ENCODE measurements at places on chromosomes 2 and 18.
A peak's percentile ranks its signal among the peaks of the same experiment; 100 is the strongest.

GRCh38 chr2:25379535-25379934 is 37.8 kb upstream of the DNMT3A start:
- no peak for DNase-seq

DNA sequence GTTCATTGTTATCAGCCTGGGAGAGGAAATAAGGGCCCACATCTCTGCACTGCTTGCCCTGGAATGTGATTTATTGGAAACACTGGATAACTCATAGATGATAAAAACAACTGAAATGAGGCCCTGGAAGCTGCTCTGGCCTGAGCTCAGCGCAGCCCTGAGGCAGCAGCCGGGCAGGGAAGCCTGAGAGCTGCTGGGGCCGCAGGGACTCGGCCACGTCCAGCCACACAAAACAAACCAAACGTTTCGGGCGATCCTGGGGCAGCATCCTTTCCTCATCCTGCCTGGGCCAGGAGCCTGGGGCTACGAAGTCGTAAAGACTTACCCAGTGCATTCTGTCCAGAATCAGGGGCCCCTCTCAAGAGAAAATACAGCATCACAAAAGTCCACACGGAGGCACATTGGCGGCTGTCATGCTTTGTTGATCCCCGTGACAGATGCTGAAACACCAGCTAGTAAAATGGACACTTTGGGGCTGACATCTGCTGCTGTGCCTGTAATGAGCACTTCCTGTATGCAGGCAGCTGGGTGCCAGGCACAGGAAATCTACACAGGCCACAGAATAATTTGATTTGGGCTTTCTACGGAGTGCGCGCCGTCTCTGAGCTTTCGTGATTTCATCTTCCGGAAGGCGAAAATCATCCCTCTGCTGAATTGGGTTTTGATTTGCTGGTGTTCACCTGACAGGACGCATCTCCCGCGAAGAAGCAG is 250.6 kb downstream of the EIPR1 start:
- DNase-seq = no peak

DNA sequence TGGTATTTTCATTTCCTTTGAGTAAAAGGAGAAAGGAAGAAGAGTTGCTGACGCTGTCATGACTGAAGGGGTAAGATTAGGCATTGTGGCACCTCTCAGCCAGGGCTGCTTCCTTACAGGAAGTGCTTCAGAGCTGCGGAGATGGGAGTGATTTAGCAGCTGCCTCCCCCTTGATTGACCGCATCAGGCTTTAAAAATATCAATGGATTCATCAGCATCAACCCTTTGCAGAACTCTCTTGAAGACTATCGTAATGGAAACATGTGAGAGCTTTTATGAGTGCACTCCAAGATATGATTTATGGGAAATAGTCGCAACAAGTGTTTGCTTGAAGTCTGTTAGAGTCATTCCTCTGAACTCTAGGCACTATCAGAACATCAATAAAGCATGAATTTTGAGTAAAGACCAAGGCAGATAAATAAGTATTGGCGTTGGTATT is 141.1 kb downstream of the CSRNP3 start:
- no peak for DNase-seq

GRCh38 chr2:216717491-216717901 is 22.1 kb upstream of the IGFBP5 start:
- DNase-seq = no peak

DNA sequence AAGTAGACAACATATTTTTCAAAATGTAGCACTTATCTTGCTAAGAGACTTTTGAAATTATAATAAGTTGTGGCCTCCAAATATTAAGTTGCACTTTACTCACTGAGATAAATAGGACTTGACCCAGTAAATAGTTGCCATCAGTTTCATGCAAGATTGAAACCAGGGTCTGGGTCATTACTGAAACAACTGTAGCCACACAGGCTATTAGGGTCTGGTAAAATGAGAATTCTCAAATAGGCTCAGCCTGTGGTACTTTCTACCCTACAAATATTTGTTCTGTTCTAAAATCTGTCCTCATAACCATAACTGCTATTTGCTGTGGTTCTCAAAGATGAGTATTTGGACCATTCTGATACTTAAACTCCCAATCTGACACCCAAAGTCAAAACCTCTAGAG is 115.4 kb upstream of the STK17B start:
- no peak for DNase-seq

DNA sequence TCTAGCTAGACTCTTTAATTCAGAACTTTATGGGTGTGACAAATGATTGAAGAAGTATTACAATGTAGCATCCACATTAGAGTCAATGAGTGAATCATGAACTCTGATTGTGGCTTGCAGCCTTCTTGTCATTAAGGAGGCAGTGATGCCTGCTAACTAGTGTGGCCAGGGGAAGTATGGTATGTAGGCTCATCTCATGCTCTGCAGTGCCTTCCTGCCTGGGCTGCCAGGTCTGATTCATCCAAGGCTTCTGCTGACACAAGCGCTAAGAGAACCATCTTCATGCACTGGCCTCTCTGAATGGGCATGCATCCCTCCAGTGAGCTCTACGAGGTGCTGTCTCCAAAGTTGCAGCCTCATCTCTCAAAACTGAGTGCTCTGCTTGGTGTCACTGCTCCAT is 144.3 kb downstream of the MTCL1 start:
- peak; percentile 26 for DNase-seq

DNA sequence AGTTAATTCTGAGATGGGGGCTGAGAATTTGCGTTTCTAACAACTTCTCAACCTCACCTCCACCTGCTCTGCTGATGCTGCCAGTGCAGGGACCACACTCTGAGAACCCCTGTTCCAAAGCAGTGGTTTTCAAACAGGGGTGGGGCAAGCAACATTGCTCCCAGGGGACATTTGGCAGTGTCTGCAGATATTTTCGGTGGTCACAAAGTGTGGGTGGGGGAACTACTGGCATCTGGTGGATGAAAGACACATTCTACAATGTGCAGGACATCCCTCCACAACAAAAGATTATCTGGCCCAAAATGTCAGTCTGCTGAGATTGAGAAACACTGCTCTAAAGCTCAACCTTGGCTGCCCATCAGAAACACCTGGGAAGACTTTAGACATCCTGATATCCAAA is 188.7 kb upstream of the SATB2 start:
- no peak for DNase-seq

DNA sequence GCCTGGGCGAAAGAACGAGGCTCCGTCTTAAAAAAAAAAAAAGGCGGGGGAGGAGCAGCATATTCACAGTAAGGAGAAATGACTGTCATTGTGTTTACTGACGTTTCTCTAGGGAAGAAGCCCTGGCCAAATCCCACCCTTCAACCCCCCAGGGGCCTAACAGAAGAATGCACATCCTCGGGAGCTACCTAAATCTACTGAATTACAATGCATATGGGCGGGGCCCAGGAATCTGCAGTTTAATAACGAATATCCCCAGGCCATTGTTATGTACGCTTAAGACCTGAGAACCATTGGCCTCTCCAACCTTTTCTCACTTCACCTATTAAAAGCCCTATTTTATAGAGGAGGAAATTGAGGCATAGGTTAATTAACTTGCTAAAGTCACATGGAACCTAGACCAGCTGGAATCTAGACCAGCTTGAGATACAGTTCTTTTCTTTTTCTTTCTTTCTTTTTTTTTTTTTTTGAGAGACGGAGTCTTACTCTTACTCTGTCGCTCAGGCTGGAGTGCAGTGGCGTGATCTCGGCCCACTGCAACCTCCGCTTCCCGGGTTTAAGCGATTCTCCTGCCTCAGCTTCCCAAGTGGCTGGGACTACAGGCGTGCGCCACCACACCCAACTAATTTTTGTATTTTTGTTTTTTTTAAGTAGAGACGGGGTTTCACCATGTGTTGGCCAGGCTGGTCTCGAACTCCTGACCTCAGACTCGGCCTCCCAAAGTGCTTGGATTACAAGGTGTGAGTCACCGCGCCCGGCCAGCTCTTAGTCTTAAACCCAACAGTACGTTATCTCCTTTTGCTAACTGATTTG is 708 bp upstream of the RIF1 start:
- no peak for DNase-seq

DNA sequence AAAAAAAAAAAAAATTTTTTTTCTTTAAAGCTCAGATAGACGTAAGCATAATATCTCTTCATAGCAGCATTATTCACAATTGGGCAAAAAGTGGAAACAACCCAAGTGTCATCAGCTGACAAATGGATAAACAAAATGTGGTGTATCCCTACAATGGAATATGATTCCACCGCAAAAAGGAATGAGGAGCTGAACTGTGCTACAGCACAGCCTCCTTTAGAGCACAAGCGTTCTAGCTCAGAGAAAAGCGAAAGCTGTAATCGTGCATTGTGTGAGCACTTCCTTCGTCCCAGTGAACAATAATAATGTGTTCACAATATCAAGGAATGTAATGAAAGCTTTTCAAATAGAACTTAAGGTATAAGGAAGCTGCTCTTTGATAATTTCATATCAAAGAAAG is 11.7 kb upstream of the CHMP1B start:
- DNase-seq = no peak

DNA sequence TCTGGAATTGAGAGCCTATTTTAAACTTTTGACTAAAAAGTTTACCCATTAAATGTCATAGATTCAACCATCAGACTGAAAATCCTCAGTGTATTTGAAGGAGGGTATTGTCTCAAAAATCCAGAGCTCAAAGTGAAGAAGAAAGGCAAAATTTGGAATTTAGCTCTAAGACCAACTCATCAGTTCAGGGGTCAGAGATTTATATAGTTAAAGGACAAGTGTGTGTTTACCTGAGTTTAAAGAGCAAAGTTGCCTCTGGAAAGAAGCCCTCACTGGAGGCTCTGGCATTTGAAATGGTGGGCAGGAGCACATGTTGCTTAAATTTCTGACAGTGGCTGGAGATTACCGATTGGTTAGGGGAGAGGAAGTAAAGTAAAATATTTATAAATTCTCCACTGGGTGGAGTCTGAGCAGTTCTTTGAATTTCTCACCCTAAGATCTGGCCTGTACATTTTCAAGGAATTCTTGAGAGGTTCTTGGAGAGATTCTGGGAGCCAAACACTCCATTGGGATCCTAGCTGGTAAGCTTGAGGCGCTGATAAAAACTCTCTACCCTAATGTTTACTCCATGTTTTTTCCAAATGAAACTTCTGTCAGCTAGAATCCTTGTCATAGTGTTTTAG is at the start of gene KYNU:
TSS of gene KYNU (plus strand) at position 449 of the 623 bp plus-strand sequence. CDS start 7,704 bp downstream, outside the sequence.
- DNase-seq = peak; percentile 51

- DNase-seq = peak; percentile 39
Observed at GRCh38 chr2:200253639-200254038, 52.9 kb upstream of the SPATS2L start.

DNA sequence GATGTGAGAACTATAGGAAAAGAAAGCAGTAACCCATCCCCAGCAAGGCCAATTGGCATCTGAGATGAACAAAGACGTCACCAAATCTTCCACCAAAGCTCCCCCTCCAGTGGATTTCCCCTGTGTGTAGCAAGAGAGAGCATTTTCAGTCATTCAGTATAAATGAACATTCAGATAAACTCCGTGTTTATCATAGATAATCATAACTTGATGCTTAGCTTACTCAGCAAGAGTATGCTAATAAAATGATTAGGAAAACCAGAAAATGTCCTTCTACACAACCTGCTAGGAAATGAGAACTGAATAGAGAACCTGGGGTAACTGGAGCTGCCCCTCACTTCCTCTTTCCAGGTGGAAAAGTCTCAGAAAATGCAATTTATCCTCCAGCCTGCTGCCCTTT is 198.0 kb upstream of the CCDC150 start:
- no peak for DNase-seq
